Sigmoid colon (tissue), 7 donors: ENCODE measurements at places on chromosomes 6 and 20. TPM values are rescaled to one million over a fixed set of nuclear protein-coding genes. Genes with fewer than 3 reads are reported as not detected.

- no peak for DNase-seq
Measured at GRCh38 chr20:38143238-38143645, 21.8 kb downstream of the TGM2 start.

- no peak for DNase-seq
Measured at GRCh38 chr6:157017861-157018260, 240.7 kb downstream of the ARID1B start.

GRCh38 chr6:136964398-136964797, 42.3 kb downstream of the SLC35D3 start:
- no peak for DNase-seq

GRCh38 chr6:151870375-151870774, 62.9 kb downstream of the ESR1 start:
- DNase-seq: no peak

DNA sequence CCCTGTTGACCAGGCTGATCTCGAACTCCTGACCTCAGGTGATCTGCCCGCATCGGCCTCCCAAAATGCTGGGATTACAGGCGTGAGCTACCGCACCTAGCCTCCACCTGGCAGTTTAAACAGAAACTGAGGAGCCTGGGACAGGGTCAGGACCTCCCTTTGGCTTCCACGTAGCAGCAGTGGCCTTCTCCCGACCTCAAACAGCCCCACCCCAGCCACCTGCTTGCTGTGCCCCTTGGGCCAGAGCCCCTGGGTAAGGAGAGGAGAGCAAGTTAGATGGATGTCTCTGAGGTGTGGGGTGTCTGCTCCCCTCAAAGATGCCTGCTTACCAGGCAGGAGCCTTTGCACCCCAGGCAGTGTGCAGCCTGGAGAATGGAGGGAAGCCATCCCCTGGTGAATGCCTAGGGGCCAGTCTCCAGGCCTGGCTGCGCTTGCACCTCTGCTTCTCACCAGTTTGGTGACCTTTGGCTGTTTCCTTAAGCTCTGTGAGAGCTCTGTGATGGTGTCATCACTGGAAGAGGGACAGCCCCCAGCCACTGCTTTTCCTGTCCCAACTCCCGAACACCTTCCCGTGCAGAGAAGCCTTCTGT, 42.1 kb upstream of the MDFI start:
- peak; percentile 53 for DNase-seq

- no peak for DNase-seq
Measured at GRCh38 chr6:35573495-35574110, 60.9 kb upstream of the TULP1 start.

- DNase-seq: no peak
Measured at GRCh38 chr20:31758521-31758920, 19.4 kb downstream of the TPX2 start.

DNA sequence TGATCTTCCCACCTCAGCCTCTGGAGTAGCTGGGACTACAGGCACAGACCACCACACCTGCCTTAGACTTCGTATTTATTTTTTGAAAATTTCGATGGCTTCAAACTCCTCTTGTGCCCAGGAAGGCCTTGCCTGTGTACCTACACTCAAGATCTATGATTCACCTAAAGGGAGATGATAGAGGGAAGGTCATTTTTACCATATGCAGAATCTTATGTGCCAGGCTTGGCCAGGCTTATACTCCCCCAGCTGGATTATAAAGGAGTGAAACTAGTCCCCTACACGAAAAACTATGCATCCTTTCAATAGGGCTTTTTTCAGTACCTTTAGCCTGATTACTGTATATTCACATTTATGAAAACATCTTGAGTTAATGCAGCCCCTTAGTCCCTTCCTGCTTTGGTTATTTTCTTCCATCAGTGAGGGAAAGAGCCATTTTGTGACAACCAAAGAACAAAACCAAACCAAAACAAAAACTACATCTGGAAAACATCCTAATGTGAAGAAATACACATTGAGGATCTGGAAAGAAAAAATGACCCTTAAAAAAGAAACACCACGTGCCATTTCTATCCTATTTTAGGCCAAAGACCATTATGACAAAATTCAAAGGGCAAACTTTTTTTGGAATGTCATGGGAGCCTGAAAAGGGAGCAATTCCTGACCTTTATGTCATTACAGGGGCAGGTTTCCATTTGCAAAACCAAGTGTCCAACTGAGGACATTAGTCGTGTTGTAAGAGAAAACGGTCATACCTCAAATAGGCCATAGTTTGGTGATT, 34.7 kb downstream of the RIPOR2 start:
- DNase-seq: no peak

DNA sequence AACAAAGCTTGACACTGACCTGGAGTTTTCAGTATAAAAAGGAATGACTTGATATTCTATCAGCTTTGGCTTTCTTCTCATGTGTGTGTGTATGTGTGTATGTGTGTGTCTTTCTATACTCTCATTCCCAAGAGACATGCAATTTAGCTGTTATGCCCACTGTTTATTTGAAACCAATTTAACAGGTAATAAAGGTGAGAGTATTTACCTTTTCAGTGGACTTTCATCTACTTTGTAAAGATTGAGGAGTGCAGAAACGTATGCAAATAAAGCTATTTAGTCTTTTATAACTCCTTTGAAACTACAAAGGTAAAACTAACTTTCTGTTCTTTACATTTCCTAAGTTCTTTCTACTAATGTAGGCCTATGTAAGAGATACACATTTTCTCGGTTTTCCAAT, 103.5 kb upstream of the HS3ST5 start:
- no peak for DNase-seq

- no peak for DNase-seq
Measured at GRCh38 chr20:19691125-19691524, 66.9 kb upstream of the RIN2 start.

- DNase-seq: peak; percentile 72
Measured at GRCh38 chr6:30683183-30683979, 3.1 kb downstream of the PPP1R18 start.

DNA sequence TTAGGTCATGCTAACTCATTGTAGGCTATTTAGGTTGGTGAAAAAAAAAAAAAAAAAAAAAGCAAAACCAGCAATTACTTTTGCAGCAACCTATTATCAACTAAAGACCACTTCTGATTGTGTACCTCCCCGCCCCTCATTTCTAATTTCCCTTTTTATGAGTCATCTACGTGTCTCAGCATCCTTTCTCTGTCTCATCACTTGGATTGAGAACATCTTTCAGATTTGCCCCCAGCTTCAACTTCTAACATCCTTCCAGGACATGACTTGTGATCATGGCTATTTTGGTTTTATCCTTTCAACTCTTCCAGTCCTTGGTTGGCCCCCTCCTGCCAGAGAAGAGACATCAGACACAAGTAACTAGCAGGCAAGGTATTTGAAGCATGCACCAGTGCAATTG, 156.7 kb upstream of the CCN2 start:
- no peak for DNase-seq

DNA sequence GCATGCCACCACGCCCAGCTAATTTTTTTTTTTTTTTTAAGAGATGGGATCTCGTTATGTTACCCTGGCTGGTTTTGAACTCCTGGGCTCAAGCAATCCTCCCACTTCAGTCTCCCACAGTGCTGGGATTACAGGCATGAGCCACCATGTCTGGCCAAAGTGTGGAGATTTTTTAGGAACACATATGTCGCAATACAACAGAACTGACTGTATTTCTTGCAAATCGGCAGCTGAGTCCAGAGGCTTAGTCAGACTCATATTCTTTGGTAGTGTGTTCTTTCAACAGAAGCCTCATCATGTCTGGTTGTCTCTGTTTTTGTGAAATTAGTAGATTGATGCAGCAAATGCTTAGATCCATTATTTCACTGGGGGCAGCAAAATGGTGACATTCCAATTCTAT, 23.9 kb upstream of the CD164 start:
- no peak for DNase-seq

GRCh38 chr20:8777911-8778310, 291.0 kb upstream of the PLCB4 start:
- no peak for DNase-seq

GRCh38 chr6:33904050-33904746, 100.4 kb upstream of the MLN start:
- no peak for DNase-seq

DNA sequence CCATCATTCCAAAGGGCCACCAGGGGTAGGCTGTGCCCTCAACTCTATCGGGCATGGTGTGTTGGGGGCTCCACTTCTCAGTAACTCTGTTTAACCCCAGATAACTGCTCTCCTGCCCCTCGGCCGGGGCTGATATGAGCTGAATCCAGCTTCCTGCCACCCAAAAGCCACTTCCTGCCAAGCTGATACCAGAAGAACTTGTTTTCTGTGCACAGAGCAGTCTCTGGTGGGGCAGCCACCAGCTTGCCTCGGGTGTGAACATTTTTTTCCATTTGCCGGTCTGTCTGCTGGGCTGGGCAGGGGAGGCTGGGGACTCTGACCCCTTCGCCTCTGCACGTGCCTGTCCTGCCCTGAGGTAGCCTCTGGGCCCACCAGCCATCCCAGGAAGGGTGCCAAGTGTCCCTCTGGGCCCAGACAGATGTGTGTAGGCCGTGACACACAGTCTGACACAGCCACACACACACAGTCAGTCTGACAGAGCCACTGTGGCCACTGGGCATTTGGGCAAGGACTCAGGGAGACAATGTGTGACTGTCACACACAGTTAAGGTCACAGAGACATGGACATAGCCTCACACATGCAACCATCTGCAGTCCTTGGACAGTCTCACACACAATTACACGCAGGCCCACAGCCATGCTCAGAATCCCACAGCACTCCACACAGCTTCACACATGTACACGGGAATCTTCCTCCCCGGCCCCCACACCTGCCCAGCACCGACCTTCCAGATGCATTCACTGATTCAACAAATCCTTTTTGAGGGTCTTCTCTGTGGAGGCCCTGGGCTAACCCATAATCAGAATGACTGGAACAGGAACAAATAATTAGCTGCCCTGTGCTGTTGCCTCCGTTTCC, 45.1 kb downstream of the NOL4L start:
- no peak for DNase-seq

DNA sequence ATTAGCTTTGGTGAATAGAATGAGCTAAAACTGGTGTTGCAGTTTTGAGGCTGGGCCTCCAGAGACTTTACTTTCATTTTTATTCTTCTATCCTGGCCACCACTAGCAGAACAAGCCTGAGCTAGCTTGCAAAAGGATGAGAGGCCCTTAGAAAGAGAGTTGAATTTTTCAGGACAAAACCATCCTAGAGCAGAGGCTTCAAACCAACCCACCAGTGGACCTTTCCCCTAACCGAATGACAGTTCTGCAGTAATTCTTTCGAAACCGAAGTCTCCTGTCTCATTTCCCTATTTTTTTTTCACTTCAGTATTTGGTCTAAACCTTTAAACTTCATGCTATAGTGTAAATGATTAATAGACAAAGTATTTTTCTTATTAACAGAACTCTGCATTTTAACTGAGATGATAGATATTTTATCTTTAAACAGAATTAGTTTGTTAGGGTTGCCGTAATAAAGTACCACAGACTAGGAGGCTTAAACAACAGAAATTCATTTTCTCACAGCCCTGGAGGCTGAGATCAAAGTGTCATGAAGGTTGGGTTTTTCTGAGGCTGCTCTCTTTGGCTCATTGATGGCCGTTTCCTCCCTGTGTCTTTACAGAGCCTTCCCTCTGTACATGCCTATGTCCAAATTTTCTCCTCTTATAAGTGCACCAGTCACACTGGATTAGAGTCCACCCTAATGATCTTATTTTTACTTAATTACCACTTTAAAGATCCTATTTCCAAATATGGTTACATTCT, 80.6 kb upstream of the PAK5 start:
- DNase-seq: no peak

DNA sequence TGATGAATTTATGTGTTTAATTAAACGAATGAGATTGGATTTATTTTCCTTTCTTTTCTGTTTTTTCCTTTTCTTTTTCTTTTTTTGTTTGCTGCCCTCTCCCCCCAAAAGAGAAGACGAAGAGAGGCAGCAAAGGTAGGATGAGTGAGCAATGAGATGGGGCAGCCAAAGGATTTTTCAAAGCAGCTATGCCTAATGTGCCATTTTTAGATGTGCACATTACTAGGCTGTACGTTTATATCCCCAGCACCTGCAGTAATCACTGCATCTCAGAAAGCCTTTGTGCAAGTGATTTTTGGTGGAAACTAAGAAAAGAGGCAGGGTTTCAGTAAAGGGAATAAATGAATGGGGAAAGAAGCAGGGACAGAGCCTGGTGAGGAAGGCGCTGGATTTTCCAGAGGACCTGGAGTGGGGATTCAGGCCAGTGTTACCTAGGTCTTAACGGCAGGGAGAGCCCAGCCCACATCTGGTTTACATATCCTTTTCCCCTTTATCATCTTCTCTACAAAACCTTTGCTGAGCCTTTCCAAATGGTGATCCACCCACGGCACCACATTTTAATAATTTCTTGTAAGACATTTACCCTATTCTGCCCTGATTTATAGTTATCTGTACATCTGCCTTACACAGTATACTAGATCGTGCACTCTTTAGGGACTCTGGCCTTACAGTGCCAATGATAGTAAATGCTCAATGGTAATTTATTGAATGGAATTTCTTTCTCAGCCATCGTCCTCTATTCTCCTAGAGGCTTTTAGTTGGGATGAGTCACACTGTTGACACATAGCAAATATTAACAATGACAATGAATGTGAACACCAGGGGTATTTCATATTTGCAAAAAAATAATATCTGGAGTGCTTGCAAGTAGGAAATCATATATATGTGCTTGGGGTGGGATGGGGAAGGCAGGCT, 38.3 kb upstream of the ATXN1 start:
- no peak for DNase-seq

CST5 gene
- total RNA-seq: not detected

VGLL2 gene
- total RNA-seq: not detected

BAG2 gene
- 57.6 TPM for total RNA-seq

HLA-DPA1 gene
- 51.0 TPM for total RNA-seq

DUSP22 gene
- 113 TPM for total RNA-seq
